Stimulated activated effector memory CD8-positive, alpha-beta T cell treated with anti-CD3 and anti-CD28 coated beads, Interleukin-12 subunit alpha, Interleukin-12 subunit beta, amount 100 ng/mL, for 72 hours (primary cell): ENCODE measurements at places on chromosomes 2 and 18.

- DNase-seq: no peak
These were observed 59.0 kb downstream of the BIN1 start for GRCh38 chr2:127047716-127048617.

GRCh38 chr2:176845718-176846117, 366.9 kb upstream of the HNRNPA3 start:
- no peak for DNase-seq

GRCh38 chr2:83364264-83364663, 1094.8 kb downstream of the SUCLG1 start:
- DNase-seq: no peak

DNA sequence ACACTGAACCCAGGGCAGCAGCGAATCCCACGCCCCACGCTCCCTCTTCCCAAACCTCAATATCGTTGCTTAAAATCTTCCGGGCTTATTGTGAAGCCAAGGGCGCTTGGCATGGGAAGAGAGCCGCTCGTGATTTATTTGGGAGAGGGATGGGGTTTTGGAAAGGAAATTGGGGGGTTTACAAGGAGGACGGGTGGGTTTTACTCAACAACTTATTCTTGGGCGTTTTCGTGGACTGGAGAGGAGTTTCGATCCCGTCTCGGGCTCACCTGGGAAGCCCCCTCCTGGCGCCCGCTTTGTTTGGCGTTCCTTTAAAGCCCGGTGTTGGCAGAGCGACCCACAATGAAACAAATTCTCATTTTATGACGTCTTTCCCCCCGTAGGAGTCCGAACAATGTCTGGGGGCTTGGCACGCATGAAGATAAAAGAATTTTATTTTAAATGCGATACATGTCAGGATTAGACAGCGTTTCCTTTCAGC, 135.3 kb downstream of the INSIG2 start:
- DNase-seq: no peak

- no peak for DNase-seq
These were observed 507.6 kb downstream of the ZEB2 start for GRCh38 chr2:144012304-144012703.

DNA sequence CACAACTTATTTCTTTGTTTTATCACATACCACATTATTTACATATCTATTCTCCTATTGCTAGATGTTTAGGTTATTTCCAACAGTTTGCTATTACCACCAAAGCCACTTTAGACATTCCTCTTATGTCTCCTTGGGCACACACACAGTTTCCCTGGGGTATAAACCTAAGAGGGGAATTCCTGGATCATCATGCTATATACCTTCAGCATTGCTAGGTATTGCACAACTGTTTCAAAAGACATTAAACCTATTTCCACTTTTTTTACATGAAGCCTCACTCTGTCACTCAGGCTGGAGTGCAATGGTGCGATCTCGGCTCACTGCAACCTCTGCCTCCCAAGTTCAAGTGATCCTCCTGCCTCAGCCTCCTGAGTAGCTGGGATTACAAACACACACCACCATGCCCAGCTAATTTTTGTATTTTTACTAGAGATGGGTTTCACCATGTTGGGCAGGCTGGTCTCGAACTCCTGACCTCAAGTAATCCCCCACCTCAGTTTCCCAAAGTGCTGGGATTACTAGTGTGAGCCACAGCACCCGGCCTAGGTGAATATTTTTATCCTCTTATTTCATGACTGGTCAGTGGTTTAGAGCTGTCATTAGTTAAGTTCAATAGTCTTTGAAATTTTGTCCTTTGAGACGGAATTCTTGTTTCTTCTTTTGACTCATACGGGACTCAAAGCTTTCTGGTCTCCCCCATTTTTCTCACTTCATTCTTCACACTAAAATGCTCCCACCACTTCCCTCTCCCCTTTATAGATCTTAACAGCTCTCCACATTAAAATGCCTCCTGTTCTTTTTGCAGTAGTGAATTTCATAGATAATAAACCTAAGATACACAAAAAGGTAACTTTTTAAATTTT, 30.3 kb downstream of the SULT1C4 start:
- no peak for DNase-seq

DNA sequence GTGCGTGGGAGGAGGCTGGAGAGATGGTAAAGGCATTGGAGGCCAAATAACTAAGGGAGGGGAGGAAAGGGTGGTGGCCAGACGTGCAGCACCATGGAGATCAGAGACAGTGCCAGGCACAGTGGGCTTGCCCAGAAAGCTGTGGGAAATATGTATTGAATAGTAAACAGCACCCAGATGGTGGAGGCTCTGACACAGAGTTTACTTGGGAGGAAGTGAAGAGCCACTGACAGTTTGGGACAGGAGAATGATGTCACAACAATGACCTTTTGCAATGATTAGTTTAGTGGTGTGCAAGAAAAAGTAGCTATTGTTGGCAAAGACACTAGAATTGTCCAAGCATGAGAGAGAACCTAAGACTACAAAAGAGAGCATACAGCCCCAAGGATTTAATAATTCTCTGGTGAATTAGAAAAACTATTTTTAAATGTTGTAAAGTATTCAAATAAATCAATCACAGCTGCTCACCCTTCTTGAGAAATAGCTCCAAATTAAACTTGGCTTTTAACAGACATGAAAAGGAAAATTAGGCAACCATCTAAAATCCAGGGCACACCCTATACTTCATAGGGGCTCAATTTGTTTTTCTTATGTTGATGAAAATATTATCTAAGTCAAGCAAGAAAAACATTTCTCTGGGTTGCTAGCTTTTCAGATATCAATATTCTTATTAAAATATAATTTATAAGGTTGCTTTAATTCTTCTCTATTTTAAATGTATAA, 458.7 kb upstream of the HNRNPA3 start:
- no peak for DNase-seq

DNA sequence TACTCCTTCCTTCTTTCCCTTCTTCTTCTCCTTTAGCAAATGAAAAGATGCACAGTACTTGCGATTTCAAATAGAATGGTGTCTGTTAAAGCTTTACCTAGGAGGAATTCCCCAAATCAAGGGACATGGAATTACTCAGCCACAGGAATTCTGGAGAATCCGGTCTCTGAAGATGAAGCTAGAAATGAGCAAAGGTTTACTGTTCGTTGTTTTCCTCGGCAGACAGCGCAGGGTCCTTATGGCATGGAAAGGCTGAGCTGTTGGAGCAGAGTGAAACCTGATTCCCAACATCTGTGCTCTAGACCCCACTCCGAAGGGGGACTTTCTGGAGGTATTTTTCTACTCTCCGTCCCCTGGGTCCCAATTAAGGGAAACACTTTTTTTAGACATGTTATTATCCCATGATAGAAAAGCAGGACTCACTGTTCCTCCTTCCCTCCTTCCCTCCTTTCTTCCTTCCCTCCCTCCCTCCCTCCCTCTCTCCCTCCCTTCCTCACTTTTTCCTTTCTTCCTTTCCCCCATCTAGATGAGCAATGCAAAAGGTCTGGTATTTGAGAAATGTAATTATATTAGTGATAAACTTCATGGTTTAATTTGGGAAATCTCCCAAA, 47.1 kb downstream of the CDCA7 start:
- DNase-seq: no peak

DNA sequence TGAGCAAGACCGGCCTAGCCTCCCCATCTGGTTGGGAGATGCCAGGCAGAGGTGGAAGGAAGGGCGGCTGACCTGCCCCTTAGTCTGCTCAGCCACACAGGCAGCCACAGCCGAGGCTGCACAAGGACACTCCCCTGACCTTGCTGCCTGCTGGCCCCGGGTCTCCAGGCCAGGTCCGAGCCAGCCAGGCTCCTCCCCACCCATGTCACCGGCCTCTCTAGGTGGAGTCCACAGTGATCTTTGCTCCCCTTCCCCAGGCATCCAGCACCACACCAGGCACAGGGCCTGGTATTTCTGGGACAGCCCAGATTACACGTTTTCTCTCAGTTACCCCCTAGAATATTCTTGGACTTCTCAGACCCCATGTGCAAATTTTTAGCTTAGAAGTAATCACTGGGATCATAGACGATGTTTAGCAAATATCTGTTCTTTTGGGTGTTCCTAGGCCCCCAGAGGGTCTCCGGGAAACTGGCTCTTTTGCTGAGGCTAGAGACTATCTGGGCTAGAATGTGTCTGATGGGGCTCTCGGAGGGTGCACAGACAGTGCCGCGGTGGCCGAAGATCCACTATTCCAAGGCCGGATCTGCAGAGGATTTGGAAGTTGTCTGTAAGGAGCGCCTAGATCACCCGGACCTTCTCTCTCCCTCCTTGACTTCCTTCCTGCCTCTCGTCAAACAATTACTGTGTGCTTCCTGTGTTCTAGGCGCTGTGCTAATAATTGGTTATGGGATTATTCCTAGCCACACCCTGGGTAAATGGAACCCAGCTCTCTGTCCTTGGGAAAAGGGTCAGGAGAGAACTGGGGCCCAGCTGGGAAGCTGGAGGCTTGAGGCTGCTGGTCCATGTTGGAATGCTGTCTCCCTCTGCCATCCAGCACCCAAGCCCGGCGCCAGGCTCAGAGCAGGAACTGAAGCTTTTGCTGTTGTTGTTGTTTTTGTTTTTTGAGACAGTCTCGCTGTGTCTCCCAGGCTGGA, 46.9 kb downstream of the ODC1 start:
- DNase-seq: no peak

DNA sequence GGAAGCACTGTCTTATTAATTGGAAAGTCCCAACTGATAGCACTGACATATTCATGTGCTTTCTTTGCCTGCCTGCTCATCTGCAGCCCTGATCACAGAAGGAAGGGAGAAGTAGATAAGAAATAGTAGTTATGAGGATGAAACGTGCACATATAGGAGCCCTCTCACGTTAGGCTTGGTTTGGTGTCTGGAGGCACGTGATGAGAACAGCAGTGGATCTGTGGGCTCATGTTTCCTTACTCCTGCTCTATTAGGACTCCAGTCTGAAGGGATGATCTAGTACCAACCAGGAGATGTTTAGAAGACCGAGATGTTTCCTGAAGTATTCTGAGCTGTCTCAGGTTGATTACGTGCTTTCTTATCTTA, 84.9 kb downstream of the MAP4K4 start:
- no peak for DNase-seq

DNA sequence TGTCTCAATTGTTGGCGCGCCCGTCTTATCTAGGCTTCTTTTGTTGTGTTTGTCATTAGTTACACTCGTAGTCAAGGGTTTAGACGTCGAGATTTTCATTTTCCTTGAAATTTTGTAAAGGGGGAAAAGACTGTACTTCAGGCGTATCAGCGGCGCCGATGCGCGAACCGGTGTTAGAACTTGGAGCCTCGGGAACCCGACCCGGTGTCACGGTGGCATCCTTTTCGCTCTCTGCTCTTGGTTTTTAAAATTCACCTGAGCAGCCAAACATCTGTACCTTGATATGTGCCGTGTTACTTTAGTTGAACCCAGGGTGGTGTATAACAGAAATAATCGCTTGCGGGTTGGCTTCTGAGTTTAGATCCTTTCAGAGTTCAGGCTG, 643 bp downstream of the RMC1 start:
- no peak for DNase-seq

- no peak for DNase-seq
These were observed 221.6 kb downstream of the RAD51AP2 start for GRCh38 chr2:17296686-17297085.
